ENCODE measurements at places on chromosomes 11 and 22. TPM values are rescaled to one million over a fixed set of nuclear protein-coding genes. Genes with fewer than 3 reads are reported as not detected.

GRCh38 chr22:29108137-29108536 is 35.3 kb downstream of the KREMEN1 start:
- no peak for DNase-seq

- no peak for DNase-seq
These were observed 19.2 kb upstream of the ADSL start for GRCh38 chr22:40326905-40327735.

DNA sequence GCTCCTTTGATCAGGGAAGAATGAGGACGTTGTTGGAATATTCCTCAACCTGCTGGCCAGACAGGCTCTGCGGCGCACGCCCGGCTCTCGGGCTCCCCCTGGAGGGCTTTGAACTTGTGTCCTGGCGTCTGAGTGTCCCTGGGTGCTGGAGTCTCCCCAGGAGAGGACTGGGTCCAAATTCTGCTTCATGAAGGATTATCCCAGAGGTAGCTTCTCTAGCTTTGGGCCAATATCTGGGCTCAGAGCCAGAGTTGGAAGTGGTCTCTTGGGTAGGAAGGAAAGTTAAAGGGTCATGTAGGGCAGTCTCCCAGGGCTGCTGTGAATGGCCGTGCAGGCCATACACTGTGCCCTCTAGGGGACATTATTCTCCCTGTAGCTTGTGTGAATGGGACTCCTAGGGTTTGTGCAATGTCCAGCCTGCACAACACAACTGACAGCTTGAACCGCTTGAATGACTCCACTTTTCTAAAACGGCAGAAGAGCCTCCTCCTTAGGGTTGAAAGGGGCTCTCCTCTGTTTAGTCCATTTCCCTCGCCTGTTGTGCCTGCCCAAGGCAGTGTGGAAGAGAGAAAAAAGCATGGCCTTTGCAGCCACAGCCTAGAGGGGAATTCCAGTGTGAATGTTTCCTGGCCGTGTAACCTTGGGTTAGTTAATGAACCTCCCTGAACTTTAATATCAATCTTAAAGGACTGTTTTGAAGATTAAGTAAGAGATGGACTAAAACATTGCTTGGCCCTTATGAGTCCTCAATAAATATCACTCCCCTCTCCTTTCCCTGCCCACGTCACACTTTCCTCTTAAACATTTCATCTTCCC is 111.2 kb upstream of the THY1 start:
- peak; percentile 35 for DNase-seq

- DNase-seq = no peak
These were observed 679 bp downstream of the TUG1 start for GRCh38 chr22:30969532-30970355.

GRCh38 chr11:21082853-21083252 is 413.5 kb downstream of the NELL1 start:
- DNase-seq = no peak

GRCh38 chr11:102157219-102157618 is 47.0 kb downstream of the YAP1 start:
- no peak for DNase-seq

DNA sequence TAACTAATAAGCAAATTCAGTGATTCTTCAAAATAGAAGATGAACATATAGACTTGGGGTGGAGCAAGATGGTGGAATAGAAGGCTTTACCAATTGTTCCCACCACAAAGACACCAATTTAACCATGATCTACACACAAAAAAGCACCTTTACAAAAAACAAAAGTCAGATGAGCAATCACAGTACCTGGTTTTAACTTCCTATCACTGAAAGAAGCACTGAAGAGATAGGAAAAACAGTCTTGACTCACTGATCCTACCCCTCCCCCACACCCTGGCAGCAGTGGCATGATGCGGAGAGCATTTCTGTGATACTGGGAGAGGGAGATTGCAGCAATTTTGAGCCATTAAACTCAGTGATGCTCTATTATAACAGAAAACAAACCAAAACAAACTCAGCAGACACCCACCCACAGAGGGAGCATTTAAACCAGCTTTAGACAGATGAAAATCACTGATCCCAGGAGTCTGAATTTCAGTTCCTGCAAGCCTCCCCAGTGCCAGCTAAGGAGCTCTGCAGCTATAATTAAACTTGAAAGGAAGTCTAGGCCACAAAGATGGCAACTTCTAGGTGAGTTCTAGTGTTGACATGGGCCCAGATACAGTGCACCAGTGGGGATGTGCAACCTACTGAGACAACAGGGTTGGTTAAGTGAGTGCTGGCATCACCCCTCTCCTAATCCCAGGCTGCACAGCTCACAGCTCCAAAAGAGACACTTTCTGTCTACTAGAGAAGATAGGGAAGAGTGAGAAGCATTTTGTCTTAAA is 161.8 kb upstream of the GRIA4 start:
- no peak for DNase-seq

The ROBO4 gene
- total RNA-seq = 0.41 TPM

The ENTHD1 gene
- total RNA-seq = 0.23 TPM

The MLC1 gene
- total RNA-seq = 1.1 TPM

The SMARCB1 gene
- total RNA-seq = 55.4 TPM

The KCNC1 gene
- total RNA-seq = not detected

Measured in T-cell (primary cell).